IMR-90 (cell line): ENCODE measurements at places on chromosomes 12 and 14. TPM values are rescaled to one million over a fixed set of nuclear protein-coding genes. Genes with fewer than 3 reads are reported as not detected.

GRCh38 chr12:111870706-111871105, 28.7 kb downstream of the MAPKAPK5 start:
- H3K4me3 ChIP-seq = no peak overlapping the region
- DNase-seq = no peak
- H3K27ac ChIP-seq = no peak overlapping the region
- H3K36me3 ChIP-seq = peaks cover 38% of the 10 kb centered on the region

GRCh38 chr12:62767496-62767895, 167.5 kb downstream of the PPM1H start:
- no peak overlapping the region for H3K27ac ChIP-seq
- DNase-seq = peak; percentile 37
- no peak overlapping the region for H3K4me3 ChIP-seq
- peaks cover 54% of the 10 kb centered on the region for H3K27me3 ChIP-seq

DNA sequence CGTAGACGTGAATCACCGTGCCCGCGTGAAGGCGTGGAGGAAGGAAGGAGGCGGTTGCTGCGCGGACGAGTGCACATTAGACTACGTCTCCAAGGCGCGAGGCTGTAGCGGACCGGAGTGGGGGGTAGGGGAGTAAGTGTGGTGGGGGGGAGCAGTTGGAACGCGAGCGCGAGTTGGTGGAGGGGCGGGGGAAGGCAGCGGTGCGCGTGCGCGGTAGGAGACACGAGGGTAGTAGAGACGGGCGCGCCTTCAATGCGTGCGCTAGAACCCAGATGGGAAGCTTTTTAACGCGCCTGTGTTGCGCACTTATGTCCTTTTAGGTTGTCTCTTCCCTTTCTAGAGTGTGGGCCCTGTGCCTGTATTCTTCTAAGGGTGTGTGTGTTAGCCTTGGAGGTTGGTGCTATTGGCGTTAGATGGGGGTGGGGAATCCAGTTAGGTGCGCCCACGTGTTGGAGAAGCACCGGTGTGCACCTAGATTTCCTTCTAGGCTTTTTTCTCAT, 604 bp downstream of the EIF4B start:
- H3K4me3 ChIP-seq = peak overlapping the region; percentile 90
- peaks cover 7% of the 10 kb centered on the region for H3K4me1 ChIP-seq
- peak; percentile 55 for DNase-seq
- no peaks in the 10 kb centered on the region for H3K27me3 ChIP-seq
- peak overlapping the region; percentile 95 for H3K27ac ChIP-seq

DNA sequence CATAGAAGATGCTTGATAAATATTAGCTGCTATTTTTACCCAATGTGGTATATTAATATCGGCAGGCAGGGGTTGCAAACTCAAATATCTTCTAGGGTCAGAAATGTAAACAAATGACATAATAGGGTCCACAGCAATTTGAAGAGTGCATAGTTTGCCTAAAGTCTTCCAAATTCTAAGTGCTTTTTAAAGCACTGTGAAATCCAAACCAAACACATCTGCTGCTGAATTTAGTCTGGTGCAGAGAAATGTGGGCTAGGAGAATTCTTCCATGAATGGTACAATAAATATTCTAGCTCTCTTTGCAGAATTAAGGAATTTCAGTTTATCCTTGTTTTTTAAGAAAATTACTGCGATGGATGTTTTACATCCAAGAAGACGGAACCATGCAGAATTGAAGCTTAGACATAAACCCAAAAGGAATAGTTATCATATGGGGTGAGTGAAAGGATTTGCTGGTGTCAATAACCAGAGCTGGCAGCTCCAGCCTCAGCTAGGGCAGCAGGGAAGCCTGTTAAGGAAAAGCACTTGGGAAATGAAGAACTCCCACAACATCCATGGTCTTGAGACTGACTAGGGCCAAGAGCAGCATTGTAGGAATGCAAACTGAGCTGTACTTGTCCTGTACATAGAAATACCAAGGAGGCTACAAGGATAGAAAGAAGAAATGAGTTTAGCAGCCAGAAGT, 65.5 kb downstream of the PTPRR start:
- H3K27ac ChIP-seq = no peak overlapping the region
- no peaks in the 10 kb centered on the region for H3K27me3 ChIP-seq

DNA sequence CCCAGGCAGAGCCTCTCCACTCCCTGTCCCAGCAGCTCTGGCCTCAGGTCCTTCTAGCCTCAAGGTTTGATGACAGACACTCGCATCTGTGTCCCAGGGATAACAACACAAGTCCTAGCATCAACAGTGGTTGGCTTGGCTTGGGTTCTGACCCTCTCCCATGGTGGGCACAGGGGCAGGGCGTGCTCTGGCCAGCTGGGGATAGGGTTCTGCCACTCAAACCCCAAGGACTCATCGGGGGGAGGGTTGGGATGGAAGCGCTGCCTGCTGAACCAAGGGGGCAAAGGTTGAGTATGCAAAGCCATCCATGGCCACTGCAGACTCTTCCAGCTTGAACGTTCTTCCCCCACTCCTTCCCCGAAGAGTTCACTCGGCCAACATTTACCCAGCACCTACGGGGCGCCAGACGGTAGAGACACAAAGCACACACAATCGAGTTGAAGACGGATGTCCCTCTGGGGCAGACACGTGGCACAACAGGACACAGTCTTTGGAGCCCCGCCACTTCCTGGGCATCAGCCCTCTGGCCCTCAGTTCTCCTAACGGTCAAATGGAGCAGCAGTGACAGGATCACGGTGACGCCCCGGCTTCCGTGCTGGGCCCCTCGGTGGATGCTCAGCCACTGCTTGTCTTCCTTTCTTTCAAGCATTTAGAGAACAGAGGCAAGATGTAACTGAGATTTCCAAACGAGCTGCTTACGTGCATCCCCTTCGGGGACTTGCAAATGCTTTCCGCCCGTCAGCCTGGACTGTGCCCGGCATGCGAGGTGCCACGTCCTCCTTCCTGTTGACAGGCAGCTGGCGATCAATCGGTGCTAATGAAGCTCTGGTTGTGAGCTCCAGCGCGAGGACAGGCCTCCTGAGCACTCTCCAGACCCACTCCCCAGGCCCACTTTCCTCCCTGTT, 42.6 kb downstream of the DLK1 start:
- H3K4me1 ChIP-seq = no peaks in the 10 kb centered on the region
- H3K4me3 ChIP-seq = no peak overlapping the region
- H3K27ac ChIP-seq = no peak overlapping the region
- DNase-seq = no peak
- no peaks in the 10 kb centered on the region for H3K36me3 ChIP-seq

DNA sequence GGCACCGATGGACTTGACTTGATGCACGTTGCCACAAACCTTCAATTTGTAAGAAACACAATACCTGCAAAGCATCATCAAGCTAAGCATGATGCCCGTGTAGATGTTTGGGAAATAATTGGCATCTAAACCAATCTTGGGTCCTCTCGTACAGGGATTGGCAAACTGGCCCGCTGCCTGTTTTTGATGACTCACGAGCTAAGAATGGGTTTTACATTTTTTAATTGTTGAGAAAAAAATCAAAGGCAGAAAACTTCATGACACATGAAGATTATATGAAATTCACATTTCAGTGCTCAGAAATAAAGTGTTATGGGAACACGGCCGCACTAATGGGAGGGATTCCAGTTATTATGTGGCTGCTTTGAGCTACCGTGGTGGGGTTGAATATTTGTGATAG, 10.9 kb downstream of the MTA1 start:
- DNase-seq = peak; percentile 66
- H3K4me1 ChIP-seq = no peaks in the 10 kb centered on the region; the same call in 1 of the 2 replicates
- H3K27ac ChIP-seq = no peak overlapping the region
- peaks cover 10% of the 10 kb centered on the region for H3K36me3 ChIP-seq

The SYCP3 gene
- under 0.01 TPM in 1 of 2 replicates, not detected in the other for total RNA-seq

DNA sequence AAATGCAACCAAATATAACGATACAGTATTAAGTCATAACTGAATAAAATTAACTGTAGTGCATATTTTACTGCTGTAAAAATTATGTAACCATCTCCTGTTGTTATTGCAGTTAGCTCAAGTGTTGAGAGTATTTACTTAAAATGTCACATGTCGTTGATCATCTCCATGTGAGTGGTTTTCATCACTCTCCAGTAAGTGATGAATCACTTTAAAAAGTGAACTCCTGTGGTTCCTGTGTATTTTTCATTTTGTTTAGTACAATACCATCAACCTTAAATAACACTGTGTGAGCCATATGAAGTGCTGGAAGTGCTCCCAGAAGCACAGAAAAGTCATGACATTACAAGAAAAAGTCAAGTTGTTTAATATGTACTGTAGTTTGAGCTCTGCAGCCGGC, 104.7 kb upstream of the SLCO1B1 start:
- H3K4me1 ChIP-seq = no peaks in the 10 kb centered on the region
- H3K27ac ChIP-seq = no peak overlapping the region
- no peak overlapping the region for H3K4me3 ChIP-seq
- H3K27me3 ChIP-seq = no peaks in the 10 kb centered on the region

DNA sequence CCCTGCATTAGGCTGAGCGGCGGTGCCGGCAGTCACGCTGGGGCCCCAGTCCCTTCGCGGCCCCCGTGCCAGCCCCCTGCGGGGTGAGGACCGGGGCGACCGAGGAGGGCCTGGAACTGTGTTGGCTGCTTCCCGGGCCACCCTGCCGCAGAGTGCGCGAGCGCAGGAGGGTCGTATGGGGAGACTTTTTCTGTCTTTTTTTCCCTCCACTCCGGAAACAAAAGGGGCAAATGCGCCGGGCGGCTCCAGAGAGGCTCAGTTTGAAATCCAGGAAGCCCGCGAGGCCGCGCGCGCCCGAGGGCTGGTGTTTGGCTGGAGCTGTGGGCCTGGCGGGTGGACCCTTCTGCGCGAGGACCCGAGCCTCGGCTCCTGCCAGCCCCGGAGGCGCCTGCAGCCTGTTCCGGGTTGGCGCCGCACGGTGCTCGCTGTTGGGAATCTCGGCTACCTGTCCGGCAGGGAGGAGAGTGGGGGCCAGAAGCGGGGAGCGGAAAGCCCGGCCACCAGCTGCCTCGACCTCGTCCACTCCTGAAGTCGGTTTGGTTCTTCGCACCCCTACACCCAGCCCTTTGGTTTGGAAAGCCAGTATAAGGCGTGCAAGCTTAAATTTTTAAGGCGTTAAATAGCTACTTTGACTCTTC, 638 bp downstream of the PLEKHG3 start:
- peak overlapping the region; percentile 38; the same call in 1 of the 2 replicates for H3K27ac ChIP-seq
- DNase-seq = peak; percentile 15
- H3K36me3 ChIP-seq = no peaks in the 10 kb centered on the region
- H3K27me3 ChIP-seq = peaks cover 30% of the 10 kb centered on the region
- peak overlapping the region; percentile 82 for H3K4me3 ChIP-seq
- peaks cover 13% of the 10 kb centered on the region; the same call in 1 of the 2 replicates for H3K4me1 ChIP-seq

The KIF26A gene
- total RNA-seq = not detected in 2 replicates

DNA sequence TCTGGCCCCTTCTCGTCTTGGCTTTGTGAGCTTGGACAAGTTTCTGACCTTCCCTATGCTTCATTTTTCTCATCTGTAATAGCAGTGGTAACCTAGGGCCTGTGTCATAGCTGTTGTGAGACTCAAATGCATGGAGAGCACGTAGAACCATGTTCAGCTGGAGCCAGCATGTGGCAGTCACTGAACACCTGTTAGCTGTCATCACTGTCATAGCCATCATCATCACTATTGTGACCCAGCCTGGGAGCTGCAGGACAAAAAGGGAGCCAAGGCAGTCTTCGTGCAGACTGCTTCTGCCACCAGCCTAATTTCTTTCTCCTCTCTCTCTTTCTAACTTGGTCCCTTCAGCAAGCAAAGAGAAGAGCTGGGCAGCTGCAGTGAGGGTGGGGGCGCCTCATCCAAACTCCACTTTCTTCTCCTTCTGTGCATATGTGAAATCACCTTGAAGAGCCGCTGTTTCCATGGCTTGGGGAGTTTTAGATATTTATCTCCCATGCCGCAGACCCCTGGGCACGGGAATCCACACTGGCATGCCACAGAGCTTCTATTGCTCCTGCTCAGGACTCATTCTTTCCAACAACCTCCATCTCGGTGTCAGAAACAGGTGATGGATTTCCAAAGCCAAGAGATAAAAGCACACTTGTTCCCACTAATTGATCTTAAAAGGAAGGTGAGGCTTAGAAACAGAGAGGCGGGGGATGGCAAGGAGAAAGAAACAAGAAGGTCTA, 87.0 kb downstream of the SRRM4 start:
- no peak for DNase-seq
- H3K4me3 ChIP-seq = no peak overlapping the region
- H3K4me1 ChIP-seq = no peaks in the 10 kb centered on the region

DNA sequence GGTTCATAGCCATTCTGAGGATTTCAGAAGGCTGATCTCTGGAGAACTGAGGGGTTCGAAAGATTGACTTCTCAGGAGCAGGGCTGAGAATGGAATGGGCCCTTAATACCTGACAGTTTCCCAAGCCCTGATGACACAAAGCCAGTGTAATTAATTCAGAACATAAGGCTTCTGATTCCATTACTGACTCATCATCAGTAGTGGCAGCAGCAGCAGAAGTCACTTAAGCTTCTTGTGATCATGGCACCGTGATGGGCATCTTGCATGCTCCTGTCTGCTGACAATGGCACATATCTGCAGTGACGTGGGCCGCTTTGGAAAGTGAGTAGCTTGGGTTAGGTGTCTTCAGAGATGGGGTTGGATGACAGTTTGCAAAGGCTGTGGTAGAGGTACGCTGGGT, 38.2 kb upstream of the GSG1 start:
- no peaks in the 10 kb centered on the region for H3K27me3 ChIP-seq
- no peak overlapping the region for H3K27ac ChIP-seq
- no peak overlapping the region for H3K4me3 ChIP-seq
- no peaks in the 10 kb centered on the region for H3K4me1 ChIP-seq
- H3K36me3 ChIP-seq = no peaks in the 10 kb centered on the region

DNA sequence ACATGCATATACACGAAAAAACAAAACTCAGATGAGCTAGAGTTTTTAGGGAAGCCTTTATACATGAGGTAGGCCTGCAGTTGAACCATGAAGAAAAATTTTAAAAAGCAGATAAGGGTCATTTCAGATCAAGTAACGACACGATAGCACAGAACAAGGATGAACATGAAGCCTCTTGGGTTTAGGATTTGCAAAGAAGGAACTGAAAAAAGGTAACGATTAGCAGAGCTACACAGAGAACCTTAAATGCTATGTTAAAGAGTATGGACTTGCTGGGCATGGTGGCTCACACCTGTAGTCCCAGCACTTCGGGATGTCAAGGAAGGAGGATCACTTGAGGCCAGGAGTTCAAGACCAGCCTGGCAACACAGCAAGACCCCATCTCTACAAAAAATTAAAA, 96.1 kb upstream of the HECTD1 start:
- no peak overlapping the region for H3K4me3 ChIP-seq
- H3K4me1 ChIP-seq = no peaks in the 10 kb centered on the region
- DNase-seq = no peak
- no peak overlapping the region for H3K27ac ChIP-seq
- H3K36me3 ChIP-seq = peaks cover 18% of the 10 kb centered on the region

DNA sequence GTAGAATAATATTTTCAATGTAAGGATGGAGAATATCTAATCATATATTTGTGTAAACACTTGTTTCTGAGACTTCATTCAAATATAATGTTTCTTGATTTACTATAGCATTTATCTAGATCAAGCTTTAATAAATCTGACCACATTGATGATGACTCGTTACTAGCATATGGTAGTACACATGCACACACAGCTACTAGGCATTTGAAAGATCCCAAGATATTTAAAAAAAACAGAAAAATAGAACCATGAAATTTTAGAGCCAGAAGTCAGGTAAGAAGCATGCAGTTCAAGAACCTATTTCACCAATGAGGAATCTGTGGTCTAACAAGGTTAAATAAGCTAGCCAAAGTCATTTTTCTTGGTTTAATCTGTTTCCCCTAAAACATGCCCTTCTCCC, 32.0 kb downstream of the DCP1B start:
- H3K4me1 ChIP-seq = no peaks in the 10 kb centered on the region
- no peak overlapping the region for H3K4me3 ChIP-seq
- peak overlapping the region; percentile 31; the same call in 1 of the 2 replicates for H3K27ac ChIP-seq

GRCh38 chr12:69225251-69225910, 14.0 kb upstream of the CPSF6 start:
- H3K4me3 ChIP-seq = no peak overlapping the region
- H3K27me3 ChIP-seq = peaks cover 1% of the 10 kb centered on the region
- H3K4me1 ChIP-seq = no peaks in the 10 kb centered on the region
- H3K27ac ChIP-seq = no peak overlapping the region
- DNase-seq = no peak
